ENCODE measurements at places on chromosomes 4 and X.

- no peak for DNase-seq
These were observed 286.8 kb upstream of the VCX3A start for GRCh38 chrX:6821730-6822129.

DNA sequence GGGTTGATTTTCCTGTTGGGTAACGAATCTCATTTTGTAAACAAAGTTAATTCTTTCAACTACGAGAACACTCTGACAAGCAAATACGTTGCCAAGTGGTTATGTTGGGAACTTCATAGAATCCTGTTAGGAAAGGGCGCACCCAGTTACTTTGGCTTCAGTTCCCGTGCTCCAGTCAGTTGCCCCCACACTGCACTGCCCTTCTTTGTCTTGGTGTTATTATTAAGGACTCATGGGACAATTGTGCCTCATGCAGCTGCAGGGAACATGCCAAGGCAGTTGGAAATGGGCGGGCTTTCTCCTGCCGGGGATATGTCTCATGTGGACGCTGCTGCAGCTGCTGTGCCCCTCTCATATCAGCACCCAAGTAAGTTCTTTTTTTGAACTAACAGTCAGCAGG lies 28.9 kb downstream of the OFD1 start:
- no peak for DNase-seq

DNA sequence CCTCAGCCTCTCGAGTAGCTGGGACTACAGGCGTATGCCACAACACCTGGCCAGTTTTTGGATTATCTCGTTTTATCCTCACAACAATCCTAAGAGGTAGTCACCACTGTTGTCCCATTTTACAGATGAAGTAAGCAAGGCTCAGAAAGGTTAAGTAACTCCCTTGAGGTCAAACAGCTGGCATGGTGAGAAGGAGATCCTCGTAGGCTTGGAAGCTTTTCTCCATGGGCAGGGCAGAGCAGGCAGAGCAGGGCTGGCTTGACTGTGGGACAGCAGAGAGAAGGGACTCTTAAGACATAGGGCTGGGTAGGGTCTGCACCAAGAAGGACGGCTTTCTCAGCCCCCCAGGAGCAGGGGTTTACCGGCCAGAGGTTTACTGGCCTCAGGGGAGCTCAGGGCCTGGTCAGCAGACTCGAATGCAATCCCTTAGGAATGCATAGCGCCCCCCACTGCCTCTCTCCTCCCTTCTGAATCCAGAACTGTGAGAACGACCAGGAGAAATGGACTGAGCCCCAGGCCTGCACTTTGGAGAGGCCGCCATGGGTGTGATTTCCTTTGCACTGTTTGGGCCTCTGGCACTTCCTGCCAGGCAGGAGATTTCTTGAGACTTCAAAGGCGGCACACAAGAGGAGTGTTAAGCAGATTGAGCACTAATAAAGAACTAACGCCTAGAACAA lies 14.0 kb upstream of the CDKN2AIP start:
- DNase-seq = no peak

GRCh38 chrX:100768679-100769338 lies 36.9 kb upstream of the SYTL4 start:
- DNase-seq = peak; percentile 70

DNA sequence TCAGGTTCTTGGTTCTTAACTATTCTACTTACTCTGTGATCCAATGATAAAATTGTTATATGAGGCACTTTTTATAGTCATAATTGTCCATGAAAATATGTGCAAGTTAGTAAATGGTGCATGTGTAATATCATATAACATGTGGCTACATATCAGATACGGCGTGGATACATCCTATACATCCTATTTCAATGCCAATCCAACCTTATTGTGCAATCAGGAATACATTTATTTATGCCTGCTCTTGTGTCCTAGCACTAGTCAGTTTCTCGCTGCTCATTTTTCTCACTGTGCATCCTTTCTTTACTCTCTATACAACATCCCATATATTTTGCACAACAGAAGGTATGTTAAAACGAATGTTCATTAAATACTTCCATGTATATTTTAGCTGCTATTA lies 1141.1 kb downstream of the FAT4 start:
- DNase-seq = no peak

DNA sequence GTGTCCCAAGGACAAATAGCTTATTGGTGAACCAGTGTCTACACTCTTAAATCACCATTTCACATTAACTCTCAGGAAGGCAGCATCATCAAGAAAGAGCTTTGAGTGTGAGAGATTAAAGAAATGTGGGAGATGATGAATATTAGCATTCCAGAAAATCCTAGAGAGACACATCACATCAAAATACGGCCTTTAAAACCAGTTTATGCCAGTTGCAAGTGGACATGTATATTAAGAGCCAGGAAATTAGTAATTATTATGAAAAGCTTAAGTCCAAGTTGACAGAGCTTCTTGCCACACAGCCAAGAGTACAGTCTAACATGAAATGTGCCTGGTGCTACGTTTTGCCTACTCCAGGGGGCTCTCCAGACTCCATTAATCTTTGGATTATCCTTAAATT lies 503.0 kb upstream of the BOD1L1 start:
- no peak for DNase-seq

DNA sequence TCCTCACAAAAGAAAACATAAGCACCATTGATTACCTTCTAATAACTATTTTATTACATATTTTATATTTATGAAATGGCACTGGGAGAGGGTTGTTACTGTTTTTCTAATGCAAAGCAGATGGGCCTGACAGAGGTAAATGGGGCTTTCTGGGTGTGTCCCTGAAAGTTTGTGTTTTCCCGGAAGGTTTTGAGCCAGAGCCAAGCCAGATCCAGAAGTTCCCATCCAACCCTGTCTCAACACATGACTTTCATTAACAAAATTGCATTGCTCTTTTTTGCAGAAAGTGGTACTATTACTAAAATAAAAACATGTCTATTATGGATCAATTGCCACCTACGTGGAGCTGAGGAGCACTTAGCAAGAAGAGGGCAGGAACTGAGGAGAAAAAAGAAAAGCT lies 181.3 kb downstream of the RAB28 start:
- DNase-seq = no peak

- DNase-seq = no peak
These were observed 29.4 kb downstream of the SNX25 start for GRCh38 chr4:185238750-185239149.

GRCh38 chrX:74781507-74782034 lies 143.7 kb downstream of the NEXMIF start:
- DNase-seq = no peak

DNA sequence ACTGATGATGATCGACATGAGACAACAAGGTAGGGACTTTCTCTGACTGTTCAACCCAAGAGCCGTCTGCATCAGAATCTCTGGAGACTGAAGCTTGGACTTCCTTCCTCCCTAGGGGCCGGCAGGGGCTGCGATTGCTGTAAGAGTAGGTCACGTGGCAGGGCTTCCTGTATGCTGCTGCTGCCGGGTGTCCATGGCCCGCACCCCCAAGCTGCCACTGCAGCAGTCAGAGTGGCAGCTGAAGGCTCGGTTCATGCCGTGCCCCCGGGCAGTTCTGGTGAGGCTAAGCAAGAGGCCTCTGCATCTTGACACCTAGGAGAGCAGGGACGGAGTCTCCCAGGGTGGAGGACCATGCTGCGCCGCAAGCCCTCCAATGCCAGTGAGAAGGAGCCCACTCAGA lies at the start of gene SASH3:
Gene SASH3, plus strand, starts transcription at position 203 of the 400 bp plus-strand sequence. Its CDS starts 149 bp downstream, at position 352.
- DNase-seq = no peak

DNA sequence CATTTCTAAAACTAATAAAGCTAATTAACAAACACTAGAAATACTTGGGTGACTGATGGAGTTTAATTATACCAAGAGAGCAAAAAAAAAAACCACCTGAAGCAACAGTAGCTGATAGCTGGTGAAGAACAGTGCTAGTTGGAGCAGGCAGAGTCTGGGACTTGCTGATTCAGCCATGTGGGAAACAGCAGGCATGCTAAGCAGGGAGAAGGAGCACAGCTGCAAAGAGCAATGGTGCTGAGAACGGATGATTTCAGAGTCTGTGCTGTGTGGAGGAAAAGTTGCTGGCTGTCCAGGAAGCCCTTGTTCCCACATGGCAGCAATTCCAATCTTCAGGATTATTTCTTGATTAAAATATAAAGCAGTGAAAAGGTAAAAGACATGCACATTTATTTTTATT lies 68.8 kb downstream of the NPY1R start:
- no peak for DNase-seq

DNA sequence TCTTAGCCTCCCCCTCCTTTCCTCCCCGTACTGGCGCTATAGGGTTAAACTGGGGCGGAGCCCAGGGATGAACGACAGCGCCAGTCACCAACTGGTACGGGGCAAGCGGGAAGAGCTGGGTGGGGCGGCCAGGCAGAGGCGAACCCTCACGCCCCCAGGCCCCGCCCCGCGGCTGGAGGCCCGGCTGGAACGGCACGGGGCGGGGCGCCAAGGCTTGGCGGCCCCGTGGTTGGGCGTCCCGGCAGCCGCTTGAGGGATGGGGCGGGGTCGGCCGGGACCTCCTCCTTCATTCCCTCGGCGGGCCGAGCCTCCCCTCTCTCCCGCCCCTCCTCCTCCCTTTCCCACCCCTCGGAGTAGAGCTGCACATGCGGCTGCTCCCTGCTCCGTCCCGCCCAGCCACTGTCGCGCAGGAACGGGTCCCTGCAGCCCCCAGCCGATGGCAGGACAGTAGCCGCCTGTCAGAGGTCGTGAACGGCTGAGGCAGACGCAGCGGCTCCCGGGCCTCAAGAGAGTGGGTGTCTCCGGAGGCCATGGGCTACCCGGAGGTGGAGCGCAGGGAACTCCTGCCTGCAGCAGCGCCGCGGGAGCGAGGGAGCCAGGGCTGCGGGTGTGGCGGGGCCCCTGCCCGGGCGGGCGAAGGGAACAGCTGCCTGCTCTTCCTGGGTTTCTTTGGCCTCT lies at the start of gene EDA:
Gene EDA, plus strand, starts transcription at position 335 of the 678 bp plus-strand sequence.
- DNase-seq = peak; percentile 59

DNA sequence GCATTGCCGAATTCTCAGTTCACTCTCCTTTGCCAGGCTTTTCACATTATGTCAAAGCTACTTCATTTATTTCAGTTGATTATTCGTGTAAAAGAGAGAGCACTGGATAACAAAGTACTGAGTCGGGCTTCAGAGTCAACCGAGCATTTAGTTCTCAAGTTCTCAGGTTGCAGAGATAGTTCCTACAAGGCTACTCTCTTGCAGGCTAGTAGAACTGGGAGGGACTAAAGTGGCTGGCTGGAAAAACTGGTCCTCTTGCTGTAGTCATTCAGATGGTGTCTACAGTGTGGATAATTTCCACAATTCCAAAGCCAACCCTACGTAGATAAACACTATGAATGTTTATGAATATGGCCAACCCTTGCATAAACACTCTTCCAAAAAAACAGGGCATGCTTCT lies 4.6 kb upstream of the CCNG2 start:
- DNase-seq = no peak

- no peak for DNase-seq
These were observed 40.4 kb downstream of the GAK start for GRCh38 chr4:891747-892146.

GRCh38 chr4:12071316-12071715 lies 642.6 kb upstream of the HS3ST1 start:
- no peak for DNase-seq

DNA sequence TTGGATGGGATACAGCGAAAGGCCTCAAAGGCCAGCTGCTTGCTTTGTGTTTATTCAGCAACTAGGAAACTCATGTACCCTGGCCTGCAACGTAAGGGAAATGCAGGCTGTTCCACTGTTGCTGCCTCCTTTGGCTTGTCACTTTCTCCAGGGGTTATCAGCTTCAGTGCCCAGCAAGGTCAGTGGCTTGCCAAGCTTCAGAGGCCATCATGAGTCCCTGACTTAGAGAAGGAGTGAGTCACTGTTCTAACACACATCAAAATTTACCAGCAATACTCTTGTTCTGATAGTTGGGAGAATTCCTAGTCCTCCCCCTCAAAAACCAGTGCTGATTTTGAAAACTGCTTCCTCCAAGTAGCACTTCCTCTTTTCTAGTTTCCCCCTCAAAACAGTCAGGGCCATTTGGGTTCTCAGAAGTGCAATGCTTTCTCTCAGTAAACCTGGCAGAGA lies 250.8 kb downstream of the ARHGAP24 start:
- DNase-seq = no peak

- DNase-seq = no peak
These were observed 18.4 kb upstream of the ANAPC4 start for GRCh38 chr4:25358515-25359275.

GRCh38 chr4:6192245-6192644 lies 8.1 kb downstream of the JAKMIP1 start:
- no peak for DNase-seq

DNA sequence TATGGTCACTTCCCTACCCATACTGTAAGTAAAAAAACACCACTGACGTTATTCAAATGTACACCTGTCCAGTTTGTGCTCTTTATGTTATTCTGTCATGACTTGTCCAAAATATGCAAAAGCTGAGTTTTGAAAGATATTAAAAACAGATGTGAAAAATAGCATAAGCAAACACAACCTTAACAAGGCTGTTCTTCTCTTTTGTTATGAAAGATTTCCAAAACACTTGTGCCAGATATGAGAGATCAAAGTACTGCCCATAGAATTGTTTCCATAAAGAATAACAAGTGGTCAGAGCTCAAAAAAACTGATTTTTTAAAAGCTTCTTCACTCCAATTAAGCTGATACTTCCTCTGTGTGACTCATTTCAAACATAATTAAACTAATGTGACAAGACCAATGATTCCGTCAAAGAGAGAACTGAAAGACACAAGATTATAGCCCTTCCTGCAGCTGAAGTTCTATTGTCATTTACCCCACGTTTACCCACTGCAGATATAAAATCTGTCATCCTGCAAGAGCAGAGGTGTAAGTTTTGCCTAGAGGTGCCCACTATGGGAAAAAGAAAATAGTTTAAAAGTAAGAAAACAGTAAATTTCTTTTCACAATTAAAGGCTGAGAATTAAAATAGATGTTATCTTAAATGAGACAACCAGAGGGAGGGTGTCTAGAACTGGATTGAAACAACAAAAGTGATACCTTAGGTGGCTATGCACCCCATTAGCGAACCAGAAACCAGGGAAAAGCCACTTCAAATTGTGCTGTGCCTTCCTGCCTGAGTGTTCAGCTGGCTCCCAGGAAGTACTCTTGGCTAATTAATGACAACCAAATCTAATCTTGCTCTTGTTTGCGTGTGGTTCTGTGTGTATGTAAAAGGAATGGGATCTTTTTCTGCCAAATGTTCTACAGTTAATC lies 30.1 kb downstream of the RASSF6 start:
- DNase-seq = no peak

DNA sequence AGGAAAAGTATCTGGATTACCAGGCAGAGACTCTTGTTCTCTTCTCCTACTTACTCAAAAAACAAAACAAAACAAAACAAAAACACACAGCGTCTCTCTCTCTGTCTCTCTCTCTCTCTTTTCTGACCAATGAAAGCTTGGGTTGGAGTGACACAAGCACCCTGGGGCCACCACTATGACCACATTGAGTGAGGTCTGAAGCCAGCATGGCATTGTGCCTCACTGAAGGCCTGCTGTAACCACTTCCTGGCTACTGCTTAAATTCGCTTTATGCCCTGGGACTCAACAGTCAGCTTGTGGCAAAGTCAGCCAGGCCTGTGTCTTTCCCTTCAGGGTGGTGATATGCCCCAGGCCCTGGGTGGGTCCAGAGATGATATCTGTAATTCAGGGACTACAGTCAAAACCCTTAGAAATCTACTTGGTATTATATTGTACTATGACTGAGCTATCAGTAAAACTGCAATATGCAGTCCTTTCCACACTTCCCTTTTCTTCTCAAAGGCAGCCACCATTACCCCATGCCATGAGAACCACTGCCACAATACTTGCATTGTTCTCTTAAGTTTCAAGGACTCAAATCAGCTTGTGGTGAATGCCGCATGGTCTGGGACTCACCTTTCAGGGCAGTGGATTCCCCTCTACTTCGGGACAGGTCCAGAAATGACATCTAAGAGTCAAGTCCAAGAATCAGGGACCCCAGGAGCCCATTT lies 606.8 kb upstream of the KLHL4 start:
- DNase-seq = no peak

Measured in activated T-cell treated with anti-CD3 and anti-CD28 coated beads for 24 hours (primary cell).